G401 (cell line): ENCODE measurements at places on chromosomes 6 and 20.

DNA sequence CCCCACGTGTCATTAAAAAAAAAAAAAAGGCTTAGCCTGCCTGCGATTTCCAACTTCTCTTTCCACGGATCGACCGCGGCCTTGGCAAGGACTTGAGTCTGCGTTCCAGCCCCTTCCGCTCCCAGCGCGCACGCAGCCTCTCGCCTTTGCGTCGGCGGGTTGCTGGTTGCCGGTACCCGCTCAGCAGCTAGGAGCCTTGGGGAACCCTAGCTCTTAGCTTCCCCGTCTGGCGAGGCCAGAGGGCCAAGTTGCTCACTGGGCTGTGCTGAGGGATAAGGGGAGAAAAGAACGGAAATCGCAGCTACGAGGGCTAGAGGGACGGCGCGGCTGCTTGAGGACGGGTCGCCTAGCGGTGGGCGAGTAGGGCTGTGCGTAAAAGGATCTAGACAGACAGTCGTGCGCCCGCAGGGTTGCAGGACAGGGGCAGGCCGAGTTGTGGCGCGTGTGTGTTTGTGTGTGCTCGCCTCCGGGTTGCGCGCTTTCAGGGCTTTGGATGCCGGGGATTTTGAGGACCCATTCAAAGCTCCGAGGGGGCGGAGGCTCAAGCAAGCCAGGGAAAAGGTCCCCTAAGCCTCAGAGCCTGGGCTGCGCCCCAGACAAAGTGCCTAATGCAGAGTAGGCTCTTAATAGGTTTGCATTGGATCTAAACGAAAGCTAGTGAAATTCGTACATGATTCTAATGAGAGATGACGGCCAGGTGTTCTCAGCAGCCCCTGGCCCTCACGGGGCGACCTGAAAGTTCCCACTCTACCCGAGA lies 40.5 kb upstream of the OSTM1 start:
- DNase-seq, result no peak

- no peak for DNase-seq
These were observed 109.9 kb upstream of the BEND6 start for GRCh38 chr6:56845032-56845431.

DNA sequence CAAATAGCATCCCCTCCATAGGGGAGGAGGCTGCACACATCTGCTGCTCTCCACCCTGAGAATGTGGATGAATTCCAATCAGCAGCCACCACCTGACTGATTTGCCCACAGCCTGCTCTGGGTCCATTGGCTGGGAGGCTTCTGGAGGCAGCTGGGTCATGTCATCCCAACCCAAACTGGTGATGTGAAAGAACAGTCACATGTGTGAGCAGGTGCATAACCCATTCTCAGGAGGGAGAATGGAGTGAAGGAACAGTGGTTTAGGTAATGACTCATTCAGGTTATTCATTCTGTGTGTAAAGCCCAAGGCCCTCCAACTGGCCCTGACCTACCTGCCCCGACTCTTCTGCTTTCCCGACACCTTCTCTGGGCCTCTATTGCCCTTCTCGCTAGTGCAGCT lies 90.9 kb upstream of the GCM1 start:
- DNase-seq, result no peak

DNA sequence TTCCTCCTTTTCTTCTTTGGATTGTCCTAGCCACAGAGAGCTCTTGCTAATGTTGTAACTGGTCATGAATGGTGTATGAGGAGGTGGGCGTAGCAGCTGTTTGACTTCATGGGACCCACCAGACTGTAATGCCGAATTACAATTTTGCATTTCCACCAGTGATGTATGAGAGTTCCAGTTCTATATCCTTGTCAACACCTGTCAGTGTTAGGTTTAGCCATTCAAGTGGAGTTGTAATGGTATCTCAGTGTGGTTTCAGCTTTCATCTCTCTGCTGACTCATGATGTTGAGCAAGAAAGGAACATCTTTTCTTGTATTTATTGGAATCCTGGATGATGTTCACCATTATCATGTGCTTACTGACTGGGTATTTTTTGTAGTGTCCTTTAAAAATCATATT lies 5.1 kb downstream of the IGF2R start:
- DNase-seq, result no peak

DNA sequence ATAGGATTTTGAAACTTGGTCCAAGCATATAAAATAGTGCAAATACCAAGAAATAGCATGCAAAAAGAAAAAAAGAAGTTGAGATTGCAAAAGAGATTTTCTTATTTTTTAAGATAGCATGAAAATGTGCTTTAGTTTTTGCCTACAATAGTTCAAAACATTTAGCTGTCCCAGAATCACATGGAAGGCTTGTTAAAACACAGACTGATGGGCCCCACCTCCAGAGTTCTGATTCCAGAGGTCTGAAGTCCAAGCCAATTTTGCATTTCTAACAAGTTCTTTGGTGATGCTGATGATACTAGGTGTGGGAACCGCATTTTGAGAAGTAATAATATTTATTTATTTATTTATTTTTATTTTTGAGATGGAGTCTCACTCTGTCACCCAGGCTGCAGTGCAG lies 33.7 kb upstream of the LOC128125822 start:
- DNase-seq, result no peak

DNA sequence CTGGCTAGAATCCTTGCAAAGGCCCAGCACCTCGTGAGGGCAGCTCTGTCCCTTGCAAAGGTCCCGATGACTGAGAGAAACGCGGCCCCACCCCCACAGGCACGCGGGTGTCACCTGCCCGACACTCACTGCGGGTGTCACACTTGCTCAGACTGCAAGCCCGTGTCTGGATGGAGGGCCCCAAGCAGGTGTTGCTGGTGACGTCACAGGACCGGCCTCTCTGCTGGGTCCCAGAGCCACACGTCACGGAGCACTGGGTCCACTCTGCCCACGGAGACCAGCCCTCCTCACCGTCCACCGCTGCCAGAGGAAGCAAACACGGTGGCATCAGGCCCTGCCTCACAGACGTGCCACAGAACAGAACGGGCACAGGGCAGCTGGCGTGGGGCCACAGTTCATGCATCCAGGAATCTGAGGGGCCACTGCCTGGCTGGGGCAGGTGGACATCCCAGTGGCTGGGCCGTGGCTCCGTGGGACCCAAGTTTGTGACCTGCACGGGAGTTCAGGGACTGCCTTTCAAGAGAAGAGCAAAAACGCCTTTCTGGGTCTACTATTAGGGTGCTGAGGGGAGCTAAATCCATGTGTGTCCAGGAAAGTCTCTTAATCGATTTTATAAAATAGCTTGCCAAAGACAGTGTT lies 16.0 kb downstream of the THBS2 start:
- DNase-seq, result no peak

GRCh38 chr6:41690541-41691330 lies 44.7 kb downstream of the TFEB start:
- DNase-seq, result no peak

DNA sequence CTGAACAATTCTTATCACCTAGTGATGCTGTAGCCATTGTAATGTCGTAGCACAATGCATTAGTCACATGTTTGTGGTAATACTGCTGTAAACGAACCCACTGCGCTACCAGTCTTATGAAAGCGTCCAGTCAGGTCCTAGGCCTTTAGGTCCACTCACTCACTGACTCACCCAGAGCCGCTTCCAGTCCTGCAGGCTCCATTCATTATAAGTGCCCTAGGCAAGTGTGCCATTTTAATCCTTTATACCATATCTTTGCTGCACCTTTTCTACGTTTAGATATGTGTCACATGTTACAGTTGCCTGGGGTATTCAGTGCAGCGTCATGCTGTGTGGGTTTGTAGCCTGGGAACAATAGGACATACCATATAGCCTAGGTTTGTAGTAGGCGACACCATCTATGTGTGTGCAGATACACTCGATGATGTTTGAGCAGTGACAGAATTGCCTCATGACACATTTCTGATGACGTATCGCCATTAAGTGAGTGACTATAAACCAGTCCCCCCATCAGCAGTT lies 15.4 kb downstream of the IGF2R start:
- DNase-seq, result no peak

- DNase-seq, result no peak
These were observed 102.2 kb downstream of the ZNF217 start for GRCh38 chr20:53491462-53491861.

- DNase-seq, result no peak
These were observed 479.4 kb upstream of the MAN1A1 start for GRCh38 chr6:119829006-119829405.

DNA sequence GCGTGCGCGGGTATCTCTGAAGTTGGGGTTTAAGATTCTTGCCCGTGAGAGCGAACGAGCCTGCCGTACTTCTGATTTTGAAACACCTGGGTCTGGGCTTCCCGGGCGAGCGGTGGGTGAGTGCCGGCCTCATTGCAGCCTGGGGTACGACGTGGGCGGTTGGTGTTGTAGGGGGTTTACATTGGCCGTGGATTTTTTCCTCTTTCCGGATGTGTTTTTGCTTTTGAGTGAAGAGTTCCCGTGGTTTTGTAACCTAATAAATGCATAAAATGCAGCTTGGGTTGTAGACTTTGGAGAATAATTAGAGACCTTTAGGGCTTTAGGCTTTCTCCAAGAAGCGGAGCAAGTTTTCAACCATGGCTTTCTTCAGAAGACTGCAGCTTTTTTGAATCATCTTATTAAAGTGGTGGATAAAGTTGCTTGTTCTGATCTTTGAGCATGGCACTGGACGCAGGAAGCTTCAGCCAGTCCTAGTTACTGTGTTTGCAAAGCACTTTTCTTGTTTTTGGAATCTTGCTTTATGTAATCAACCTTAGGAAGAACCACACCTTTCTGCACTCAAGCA lies 314 bp downstream of the FARS2 start:
- DNase-seq, result peak; percentile 34

DNA sequence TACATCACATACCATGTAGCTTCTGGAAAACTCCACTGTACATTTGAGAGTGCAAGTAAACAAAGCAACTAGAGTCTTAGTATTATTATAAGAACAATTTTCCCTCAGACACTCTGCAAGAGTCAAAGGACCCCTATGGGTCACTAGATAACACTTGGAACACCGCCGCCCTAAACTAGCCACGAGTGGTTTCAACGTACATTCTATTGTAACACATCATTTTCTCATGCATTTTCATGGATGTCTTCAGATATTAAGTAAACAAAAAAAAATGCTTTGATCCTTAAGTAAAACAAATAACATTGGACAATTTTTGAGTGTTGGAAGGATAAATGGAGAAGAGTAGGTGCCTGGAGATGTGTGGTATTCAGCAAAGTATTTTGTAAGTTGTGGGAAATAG lies 3.2 kb upstream of the RNF146 start:
- DNase-seq, result no peak

DNA sequence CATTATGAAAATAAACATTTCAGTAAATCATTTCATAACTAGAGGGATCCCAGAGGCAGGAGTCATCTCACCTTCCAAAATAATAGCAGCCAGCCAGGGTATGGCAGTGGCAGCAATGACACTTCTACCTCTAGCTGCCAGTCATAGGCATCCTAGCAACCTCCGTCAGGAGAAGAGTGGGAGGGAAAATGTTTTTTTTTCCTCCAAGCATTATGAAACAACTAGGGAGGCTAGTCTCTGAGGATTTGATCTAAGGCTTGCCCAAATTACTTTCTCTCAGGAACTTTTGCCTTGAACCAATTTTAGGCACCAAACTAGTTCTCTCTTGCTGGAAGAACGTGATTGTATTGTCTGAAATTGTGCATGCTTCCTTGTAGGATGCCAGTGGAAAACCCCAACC lies 208.7 kb upstream of the PREP start:
- DNase-seq, result no peak

DNA sequence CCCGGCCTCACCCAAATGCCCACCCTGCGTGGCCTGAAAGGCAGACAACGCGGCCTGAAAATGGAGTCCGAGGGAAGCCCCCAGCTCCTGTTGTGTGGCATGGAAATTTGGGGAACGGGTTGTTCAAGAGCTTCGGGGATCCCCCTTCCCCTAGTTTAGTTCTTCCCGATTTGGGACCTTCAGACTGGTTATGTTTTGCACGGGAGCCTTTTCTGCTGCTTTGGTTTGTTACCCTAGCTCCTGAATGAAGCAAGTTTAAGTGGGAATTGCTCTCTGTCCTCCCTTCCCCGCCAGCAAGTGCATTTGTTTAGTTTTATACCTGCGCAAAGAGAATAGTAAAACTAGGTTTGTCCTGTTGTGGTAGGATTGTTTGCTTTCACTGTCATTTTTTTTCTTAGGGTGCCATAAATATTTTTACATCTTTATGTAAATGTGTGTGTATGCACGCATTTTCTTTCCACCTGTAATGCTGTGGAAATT lies 604 bp downstream of the SH3BGRL2 start:
- DNase-seq, result peak; percentile 65

DNA sequence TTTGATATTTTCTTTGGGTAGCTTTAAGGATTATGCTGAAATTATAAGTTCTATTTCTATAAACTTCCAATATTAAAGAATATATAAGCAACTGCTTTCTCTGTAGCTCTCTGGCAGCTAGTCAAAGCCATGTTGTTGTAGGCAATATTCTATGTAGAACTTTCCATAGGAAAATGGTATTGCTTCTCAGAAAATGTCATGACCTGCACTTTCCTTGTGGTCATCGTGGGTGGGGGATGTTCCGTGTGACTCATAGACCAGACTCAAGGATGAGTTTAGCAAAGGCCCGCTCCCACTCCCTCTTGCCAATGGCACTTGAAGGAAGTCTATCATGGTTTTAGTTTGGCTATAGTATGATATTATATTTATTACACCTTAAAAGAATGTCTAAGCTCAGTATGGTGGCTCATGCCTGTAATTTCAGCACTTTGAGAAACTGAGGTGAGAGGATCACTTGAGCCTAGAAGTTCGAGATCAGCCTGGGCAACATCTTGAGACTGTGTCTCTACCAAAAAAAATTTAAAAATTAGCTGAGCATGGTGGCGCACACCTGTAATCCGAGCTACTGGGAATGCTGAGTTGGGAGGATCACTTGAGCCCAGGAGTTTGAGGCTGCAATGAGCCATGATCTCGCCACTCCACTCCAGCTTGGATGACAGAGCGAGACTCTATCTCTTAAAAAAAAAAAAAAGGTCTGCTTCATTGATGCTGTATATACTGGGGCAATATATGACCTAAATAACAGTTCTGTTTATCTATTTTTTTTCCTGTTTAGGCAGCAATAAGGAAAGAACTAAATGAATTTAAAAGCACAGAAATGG lies 36.6 kb upstream of the LTV1 start:
- DNase-seq, result no peak

- DNase-seq, result no peak
These were observed 114.3 kb downstream of the DST start for GRCh38 chr6:56528412-56528841.

DNA sequence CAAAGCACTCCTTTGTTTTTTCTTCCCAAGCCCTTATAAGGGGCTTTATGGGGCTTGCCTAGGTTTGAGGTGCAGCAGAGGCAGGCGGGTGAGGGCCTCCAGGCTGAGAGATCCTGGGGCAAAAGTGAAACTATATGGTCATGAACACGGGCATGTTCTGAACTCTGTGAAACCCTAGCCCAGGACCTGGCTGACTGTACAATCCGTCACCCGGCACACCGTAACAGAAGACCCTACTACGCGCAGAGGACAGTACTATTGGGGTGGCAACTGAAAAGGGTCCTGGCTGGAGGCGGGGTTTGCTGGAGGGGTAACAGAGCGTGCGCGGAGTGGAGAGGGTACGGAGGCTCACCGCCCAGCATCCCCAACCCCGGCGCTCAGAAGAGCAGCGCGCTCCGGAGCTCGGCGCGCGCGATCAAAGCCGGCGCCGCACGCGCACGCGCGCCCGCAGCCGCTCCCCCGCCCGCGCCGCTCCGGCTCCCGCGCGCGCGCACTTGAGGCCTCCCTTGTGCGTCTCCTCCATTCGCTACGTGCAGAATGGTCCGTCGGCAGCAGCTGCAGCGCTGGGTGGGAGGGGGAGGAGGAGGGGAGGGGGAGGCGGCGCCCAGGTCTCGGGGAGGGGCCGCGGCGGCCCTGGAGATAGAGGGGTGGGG lies 54.2 kb downstream of the MRPL14 start:
- peak; percentile 84 for DNase-seq
